ENCODE measurements at places on chromosomes 2 and 18.

DNA sequence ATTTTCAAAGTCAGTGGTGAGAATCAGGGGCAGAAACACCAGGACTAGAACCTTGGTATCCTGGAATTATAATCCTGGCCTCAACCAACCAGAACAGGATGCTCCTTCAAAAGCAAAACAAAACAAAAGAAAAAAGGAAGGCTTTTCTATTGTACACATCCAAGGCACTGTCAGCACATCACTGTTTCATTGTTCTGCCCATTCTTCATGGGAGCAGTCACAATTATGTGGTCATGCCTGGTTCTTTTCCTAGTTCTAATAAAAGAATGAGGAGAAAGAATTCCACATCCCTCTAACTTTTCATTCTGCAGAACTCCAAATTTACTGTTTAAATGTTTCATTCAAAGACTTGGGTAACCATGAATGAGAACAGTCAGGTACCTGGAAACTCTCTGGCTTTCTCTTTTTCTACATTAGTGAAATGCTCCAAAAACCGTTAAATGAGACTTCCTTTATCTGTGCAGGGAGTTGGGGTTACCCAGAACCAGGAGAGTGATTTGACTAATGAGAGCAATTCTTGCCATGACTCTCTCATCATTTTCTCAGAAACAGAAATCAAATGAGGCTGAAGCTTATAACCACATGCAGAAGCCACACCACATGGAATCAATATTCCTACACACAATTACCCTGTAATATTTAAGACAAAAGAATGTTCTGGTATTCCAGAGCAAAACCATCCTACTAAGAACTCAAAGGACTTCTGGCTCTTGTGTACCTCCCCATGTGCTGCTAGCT is 110.9 kb upstream of the CCDC150 start:
- no peak for DNase-seq

DNA sequence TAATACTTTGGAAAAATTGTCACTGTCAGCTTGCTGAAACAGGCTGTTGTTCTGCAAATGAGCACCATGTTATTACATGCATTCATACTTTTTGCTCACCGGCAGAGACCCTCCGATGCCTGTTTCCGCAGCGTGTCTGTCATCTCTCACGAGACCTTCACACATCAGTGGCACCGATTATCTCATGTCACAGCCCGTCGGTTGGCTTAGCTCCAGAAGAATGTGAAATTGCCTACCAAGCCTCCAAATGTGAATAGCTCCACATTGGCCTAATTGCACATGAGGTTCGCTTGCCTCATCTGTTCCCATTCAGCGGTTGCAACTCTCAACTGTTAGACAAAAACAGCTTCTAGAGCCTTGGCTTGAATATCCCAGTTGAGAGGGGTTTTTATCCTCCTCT is 233.0 kb downstream of the ACTR3 start:
- no peak for DNase-seq

GRCh38 chr2:141508086-141508752 is 622.6 kb downstream of the LRP1B start:
- DNase-seq: no peak

- DNase-seq: no peak
These were observed 475.0 kb upstream of the POU3F3 start for GRCh38 chr2:104378853-104379374.

GRCh38 chr2:143229952-143230351 is 100.7 kb downstream of the ARHGAP15 start:
- no peak for DNase-seq

DNA sequence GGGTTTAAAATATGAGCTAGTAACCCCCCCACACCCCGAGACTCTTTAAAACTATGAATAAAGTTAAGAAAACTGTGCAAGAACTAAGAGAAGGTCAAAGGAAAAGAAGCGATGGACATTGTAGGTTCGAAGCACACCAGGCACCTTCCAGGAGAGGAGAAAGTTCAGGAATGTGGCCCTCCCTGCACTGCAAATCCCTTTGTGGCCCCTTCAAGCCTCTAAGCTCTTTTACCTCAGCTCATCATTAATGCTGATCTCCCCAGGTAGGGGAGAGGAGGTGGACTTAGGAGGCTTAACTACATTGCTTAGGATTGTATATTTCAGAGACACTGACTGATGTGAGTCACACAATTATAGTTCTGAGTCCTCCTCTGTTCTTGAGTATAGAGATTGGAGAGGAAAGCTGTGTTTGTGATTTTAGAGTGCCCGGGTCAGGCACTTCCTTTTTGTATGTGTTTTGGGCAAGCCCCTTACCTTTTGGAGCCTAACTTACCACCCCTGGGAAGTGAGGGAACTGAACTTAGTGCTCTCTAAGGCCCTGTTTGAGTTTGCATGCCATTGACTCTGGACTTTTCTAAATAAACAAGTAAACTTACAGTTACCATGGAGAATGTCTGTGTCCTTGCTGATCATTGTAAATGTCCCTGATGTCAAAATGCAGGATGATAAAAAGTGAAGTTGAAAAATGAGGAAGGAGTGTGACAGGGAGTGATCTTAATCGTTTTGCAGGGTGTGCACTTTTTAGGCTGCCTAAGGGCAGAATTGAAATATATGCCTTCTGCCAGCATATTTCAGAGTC is 140.8 kb upstream of the ZEB2 start:
- peak; percentile 25 for DNase-seq

DNA sequence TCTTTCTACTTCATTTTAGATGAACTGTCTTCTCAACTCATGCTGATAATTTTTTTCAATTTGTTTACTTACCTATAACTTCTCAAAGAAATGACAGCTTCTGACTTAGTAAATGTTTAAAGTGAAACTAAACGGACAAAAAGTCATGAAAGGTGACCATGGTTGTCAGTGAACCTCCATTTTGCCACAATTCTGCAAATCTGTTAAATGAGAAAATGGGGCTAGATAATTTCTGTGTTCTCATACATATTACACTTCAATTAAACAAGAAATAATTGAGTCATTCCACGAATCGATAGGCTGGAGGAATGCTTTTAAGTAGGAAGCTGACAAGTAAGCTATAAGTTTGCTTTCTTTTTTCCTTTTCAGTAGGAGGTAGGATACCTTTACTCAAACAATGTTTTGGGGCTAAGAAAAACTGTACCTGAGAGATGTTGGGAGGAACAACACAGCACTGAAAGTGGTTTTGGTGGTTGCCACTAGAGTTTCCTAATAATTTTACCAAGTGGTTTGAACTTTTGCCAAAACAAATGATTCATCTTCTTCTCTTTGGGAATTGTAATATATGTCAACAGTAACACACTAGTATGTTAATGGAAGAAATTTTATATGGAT is 17.1 kb downstream of the DYNAP start:
- peak; percentile 25 for DNase-seq

DNA sequence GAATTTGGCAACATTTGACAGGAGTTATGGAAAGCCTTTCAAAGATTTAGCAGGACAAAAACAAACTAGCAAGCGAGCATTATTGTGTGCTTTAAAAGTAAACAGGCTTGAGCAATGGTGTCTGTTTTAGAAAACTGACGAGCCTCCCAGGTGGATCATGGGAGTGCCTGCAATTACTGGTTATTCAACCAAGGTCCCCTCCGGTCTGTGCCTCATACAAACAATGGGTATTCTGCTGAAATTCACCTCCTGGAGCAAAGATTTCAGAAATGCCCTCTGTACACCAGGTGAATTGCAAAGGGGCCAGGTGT is 22.4 kb downstream of the RTP5 start:
- no peak for DNase-seq

- no peak for DNase-seq
These were observed 453.4 kb downstream of the BCL11A start for GRCh38 chr2:60100034-60100433.

- DNase-seq: peak; percentile 15
These were observed 251.5 kb downstream of the GPD2 start for GRCh38 chr2:156687715-156688114.

DNA sequence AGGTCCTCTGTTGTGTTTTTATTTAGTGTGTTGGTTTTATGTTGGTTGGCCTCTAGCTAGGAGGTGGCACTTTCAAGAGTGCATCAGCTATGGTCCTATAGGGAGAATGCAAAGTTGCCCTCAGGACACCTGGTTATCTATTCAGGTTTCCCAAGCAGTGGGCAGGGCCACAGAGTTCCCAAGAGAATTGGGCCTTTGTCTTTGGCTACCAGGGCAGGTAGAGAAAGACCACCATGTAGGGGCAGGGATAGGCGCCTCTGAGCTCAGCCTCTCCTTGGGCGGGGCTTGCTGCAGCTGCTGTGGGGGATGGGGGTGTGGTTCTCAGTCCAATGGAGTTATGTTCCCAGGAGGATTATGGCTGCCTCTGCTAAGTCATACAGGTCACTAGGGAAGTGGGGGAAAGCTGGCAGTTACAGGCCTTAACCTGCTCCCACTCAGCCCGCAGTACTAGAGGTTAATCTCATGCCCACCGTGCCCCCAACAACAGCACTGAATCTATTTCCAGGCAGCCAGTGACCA is 26.0 kb downstream of the ABCB11 start:
- no peak for DNase-seq

- DNase-seq: peak; percentile 55
These were observed 39.1 kb upstream of the FAM136A start for GRCh38 chr2:70340761-70341476.

- DNase-seq: no peak
These were observed 7.4 kb upstream of the TMEM87B start for GRCh38 chr2:112047537-112048235.

- no peak for DNase-seq
These were observed 385.0 kb upstream of the TNP1 start for GRCh38 chr2:217244815-217245214.

DNA sequence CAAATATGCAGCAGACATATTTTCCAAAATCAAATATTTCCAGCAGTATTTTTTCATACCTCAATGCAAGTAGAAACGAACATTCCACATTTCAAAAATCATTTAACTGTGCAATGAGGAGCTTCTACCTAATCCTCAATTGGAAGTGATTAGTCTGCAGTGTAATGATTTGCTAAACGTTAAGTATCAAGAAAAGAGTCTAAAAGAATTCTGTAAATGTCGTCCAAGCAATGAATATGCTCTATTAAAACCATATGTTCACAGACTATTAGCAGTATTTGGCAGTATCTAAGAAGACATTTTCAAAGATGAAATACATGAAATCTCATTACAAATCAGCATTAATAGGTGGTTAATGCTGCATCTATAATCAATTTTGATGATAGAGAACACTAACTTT is 15.9 kb downstream of the DYM start:
- no peak for DNase-seq

GRCh38 chr18:3995476-3996102 is 459.5 kb downstream of the DLGAP1 start:
- peak; percentile 70 for DNase-seq

GRCh38 chr2:1746174-1747064 is 2.1 kb upstream of the PXDN start:
- no peak for DNase-seq

- DNase-seq: peak; percentile 50
These were observed at the start of gene GREB1 for GRCh38 chr2:11533278-11534070. TSS of gene GREB1 (plus strand) at chr2:11534045. CDS start at chr2:11556615, 22,570 bp downstream.

DNA sequence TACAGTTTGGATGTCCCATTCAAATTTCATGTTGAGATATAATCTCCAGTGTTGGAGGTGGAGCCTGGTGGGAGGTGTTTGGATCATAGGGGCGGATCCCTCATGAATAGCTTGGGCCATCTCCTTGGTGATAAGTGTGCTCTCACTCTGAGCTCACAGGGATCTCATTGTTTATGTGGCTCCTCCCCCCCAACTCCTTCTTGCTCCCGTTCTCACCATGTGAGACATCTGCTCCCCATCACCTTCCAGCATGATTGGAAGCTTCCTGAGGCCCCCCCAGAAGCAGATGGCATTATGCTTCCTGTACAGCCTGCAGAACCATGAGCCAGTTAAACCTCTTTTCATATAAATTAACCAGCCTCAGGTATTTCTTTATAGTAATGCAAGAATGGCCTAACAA is 3.0 kb upstream of the INPP1 start:
- DNase-seq: peak; percentile 24

GRCh38 chr2:99180755-99181623 is at the start of the genes MITD1 and MRPL30:
TSS of gene MITD1 (minus strand) at chr2:99181058. CDS start at chr2:99180981, 77 bp downstream.
TSS of gene MRPL30 (plus strand) at chr2:99181184. CDS start at chr2:99186204, 5,020 bp downstream.
- peak; percentile 96 for DNase-seq

GRCh38 chr2:218168635-218169462 is 2.1 kb upstream of the CXCR1 start:
- peak; percentile 51 for DNase-seq

DNA sequence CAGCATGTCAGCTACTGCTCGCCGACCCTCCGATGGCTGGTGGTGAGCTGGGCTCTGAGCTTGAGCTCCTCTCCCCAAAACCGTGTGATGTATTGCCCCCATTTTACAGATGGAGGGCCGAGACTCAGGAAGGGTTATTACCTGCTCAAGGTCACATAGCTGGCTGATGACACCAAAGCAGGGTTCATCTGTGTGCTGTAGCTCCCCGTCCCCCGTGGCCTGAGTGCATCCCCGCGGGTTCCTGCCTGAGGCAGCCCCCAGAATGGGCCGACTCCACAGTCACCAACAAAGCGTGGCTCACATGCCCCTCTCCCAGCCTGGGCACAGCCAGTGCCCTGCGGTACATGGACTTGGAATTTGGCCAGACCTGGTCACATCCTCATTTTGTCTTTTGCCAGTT is 198.6 kb downstream of the TFCP2L1 start:
- DNase-seq: no peak

- DNase-seq: no peak
These were observed 30.6 kb downstream of the MAPRE2 start for GRCh38 chr18:35071819-35072247.

DNA sequence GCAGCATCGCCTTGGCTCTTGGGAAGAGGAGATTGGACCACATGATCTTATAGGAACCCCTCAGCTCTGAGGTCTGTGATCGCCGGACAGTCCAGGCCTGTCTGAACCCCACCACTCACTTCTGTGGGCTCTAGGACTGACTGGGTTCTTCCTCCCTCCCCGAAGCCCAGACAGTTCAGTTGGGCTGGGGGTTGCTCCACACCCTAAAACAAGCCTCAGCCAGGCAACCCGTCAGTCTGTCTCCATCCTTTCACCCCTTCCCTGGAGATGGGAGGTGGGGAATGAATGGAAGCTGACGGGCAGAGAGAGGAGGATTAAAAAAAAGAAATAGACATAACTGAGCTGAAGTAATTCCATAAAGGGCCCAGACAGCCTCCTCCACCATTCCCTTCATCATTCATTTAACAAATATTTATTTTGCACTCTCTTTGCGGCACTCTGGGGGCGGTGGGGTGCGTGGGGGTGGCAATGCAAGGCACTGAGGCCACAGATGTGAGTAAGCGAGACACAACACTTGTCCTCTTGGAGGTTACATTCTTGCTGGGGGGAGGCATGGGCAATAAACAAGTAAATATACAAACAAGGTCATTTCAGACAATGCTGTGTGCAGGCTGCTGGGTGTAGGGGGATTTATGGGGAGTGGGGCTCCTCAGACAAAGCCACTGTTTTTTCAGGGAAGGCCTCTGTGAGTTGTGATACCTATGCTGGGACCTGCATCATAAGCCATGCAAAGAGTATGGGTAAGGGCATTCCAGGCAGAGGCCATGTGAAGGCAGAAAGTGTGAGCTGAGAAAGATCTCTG is 12.9 kb downstream of the WNT10A start:
- no peak for DNase-seq

Data from EL (cell line).